ENCODE measurements at places on chromosomes 1 and 21. TPM values are rescaled to one million over a fixed set of nuclear protein-coding genes. Genes with fewer than 3 reads are reported as not detected.

Gene KCNJ6
- under 0.01 TPM for total RNA-seq

Gene LCE1D
- not detected for total RNA-seq

Gene GLIS1
- 1.8 TPM for total RNA-seq

Gene HSPA6
- total RNA-seq = not detected

Gene CRYBG2
- total RNA-seq = 0.26 TPM

Gene TTLL7
- 5.6 TPM for total RNA-seq

Gene USP25
- 20.4 TPM for total RNA-seq

Gene CYP4Z1
- not detected for total RNA-seq

Gene LCE1C
- total RNA-seq = not detected

Gene GUCA2B
- not detected for total RNA-seq

Data from epithelial cell of alveolus of lung (primary cell).